Esophagus squamous epithelium (tissue), 5 donors: ENCODE measurements at places on chromosomes 5 and 9.

GRCh38 chr5:68839019-68839552 lies 254.7 kb upstream of the SLC30A5 start:
- DNase-seq, result no peak

- DNase-seq, result no peak
Observed at GRCh38 chr9:124403246-124403645, 12.0 kb downstream of the PSMB7 start.

DNA sequence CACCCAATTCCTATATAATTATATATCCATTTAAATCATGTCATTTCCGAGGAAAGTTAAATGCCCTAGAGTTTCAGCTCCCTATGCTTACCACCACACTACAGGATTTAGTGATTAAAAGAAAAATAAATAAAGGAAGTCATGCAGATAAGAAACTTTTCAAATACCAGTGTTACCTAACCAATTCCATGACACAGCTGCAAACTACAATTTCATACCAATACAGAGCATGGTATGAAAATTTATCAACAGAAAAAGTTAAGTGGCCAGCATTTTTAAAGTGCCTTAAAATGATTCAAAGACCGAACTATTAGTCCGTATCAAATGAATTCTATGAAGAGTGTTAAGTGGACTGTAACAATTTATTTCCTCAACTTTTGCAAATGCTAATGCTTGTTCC lies 35.9 kb downstream of the CEP120 start:
- DNase-seq, result no peak

DNA sequence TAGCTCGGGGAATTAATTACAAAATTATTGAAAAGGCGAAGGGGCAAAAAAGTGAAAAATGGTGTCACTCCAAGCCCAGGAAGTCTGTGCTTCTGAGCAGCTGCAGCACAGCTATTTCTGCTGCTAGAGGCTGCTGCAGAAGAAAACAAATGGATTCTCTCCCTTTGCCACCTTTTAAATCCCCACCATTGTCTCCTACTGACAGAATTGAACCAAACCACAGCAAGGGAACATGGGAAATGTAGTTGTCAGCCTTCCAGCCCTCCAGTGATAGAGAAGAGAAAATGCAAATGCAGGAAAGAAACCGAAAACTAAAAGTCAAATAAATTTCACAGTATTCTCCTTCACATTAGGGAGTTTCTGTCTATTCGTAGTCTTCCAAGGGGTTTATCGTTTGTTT lies 33.4 kb upstream of the CDC42SE2 start:
- DNase-seq, result no peak

DNA sequence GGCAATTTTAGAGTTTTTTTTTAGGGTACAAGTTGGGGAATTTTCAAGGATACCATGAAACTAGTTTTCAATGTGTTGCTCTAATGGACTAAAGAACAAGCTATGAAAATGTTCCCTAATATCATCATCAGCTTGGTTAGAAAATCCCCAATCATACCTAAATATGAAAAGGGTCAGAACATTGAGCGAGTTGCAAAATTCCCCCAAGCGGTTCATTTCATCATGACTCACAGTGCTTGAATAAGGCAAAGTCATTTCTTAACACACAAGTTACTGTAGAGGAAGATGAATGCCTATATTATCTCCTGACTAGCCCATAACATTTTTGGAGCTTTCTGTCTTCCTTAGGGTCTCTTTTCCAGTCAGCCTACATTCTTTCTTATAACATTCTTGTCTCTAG lies 62.7 kb downstream of the ST8SIA4 start:
- no peak for DNase-seq
